ENCODE measurements at places on chromosomes 4 and X. TPM values are rescaled to one million over a fixed set of nuclear protein-coding genes. Genes with fewer than 3 reads are reported as not detected.

DNA sequence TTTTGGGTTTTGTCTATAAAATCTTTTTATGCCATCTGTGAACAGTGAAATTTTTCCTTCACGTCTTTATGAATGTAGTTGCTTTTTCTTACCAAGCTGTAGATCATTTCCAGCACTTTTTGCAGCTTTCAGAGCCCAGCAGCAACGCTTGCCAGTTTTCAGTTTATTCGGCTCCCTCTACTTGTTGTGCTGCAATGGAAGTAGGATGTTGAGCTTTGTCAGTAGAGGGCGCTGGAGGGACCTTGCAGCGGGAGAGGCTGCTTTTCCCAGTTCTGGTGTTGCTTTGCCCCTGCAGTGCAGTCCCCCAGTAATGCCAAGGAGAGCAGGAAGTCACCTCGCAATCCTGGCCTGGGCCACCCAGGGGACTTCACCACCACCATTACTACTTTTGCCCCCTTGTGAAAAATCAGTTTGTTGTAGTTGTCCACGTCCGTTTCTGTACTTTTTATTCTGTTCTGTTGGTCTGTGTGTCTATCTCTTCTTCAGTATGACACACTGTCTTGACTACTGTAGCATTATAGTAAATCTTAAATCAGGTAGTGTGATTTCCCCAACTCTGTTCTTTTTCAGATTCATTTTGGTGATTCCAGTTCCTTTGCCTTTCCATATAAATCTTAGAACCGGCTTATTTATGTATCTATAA is 21.8 kb downstream of the CMC4 start:
- no peak for DNase-seq
- peaks cover 27% of the 10 kb centered on the region for H3K4me1 ChIP-seq
- H3K36me3 ChIP-seq, result peaks cover 11% of the 10 kb centered on the region
- no peak overlapping the region for H3K27ac ChIP-seq
- no peak overlapping the region for H3K4me3 ChIP-seq

NLGN4X gene
- not detected for total RNA-seq

BRS3 gene
- total RNA-seq, result not detected

DNA sequence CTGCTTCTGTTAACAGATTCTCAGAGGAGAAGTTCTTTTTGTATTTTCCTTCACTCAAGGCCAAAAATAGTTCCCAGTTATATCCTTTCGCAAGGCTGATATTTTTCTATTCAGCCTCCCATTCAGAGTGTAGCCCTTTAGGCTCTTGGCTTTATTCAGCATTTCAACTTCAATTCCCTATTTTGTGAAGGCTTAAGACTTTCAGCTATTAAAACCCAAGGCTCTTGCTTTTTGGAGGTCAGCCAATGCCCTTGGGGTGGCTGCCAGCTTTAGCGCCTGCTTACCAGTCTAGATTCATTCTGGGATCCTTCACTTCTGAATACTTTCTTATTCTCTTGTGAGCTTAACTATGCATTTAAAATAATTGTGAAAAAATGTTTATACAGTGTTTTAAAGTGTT is 57.3 kb upstream of the ADGRA3 start:
- H3K4me1 ChIP-seq, result no peaks in the 10 kb centered on the region
- no peak for DNase-seq
- H3K27ac ChIP-seq, result no peak overlapping the region
- H3K4me3 ChIP-seq, result no peak overlapping the region

F11 gene
- not detected for total RNA-seq

GRCh38 chr4:124469981-124470380 is 242.6 kb downstream of the ANKRD50 start:
- no peaks in the 10 kb centered on the region for H3K4me1 ChIP-seq
- no peak overlapping the region for H3K4me3 ChIP-seq
- no peak overlapping the region for H3K27ac ChIP-seq

DNA sequence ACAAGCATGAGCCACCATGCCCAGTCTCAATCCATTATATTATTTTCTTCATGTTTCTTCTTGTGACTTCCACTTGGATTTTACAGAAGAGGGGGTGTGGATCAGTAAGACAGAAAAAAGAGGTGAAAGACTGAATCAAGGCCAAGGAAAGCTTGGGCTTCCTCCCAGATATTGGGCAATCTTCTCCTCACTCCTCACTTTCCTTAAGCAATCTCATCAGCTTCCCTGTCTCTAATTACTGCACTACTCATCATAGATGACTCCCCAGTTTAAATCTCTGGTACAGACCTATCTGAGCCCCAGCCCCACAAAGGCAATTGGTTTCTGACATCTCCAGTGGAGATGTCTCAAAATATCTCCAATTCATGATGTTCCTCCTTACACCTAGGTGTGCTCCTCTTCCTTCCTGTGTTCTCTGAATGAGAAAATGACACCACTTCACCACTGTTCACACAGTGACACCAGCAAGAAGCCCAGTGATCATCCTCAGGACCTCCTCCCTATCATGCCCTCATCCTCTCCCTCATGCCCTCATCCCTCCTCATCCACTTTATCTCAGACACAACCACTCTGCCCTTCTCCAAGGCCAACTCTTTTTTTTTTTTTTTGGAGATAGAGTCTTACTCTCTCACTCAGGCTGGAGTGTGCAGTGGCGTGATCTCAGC is 44.8 kb upstream of the HERC6 start:
- peak overlapping the region; percentile 58 for H3K4me3 ChIP-seq
- peaks cover 2% of the 10 kb centered on the region for H3K27me3 ChIP-seq
- H3K4me1 ChIP-seq, result peaks cover 22% of the 10 kb centered on the region
- H3K27ac ChIP-seq, result peak overlapping the region; percentile 75
- peaks cover 7% of the 10 kb centered on the region for H3K36me3 ChIP-seq

DNA sequence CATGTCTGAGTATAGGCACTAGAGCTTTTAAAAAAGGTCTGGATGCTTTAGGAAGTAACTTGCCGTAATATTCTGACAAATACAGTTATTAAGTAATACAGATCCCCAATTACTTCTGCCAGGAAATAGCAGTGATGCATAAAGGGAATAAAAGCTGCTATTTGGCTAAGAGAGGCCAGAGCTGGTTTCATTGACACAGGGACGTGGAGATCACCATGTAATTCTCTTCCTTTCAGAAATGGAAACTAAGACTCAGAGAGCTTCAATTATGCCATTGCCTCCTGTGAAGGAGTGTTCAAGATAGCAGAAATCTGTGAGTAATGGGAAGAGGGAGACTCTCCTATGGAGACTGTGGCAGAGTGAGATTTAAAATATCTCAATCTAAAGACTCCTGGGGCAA is 238.1 kb downstream of the SLITRK2 start:
- no peaks in the 10 kb centered on the region for H3K4me1 ChIP-seq
- H3K27ac ChIP-seq, result no peak overlapping the region
- H3K4me3 ChIP-seq, result no peak overlapping the region
- DNase-seq, result no peak
- no peaks in the 10 kb centered on the region for H3K27me3 ChIP-seq

PCDH11X gene
- not detected for total RNA-seq

DNA sequence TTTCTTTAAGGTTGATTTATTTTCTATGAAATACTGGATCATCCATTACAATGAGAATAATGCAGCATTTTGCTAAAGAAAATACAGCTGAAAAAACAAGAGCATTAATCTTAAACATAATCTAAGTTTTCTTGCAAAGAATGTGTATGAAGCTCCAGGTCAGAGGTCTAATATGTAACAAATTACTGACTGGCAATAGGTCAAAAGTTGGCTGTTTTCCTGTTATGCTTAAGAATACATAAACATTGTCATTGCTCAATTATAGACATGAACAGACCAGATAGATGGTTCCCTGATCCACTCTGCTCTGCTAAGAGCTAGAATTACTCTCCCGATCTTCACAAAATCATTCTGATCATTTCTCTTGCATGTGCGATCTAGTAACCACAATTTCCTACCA is 718.6 kb downstream of the PDHA2 start:
- no peaks in the 10 kb centered on the region for H3K27me3 ChIP-seq
- no peak overlapping the region for H3K4me3 ChIP-seq
- no peak overlapping the region for H3K27ac ChIP-seq
- no peaks in the 10 kb centered on the region for H3K4me1 ChIP-seq
- DNase-seq, result no peak

- DNase-seq, result no peak
- H3K4me1 ChIP-seq, result no peaks in the 10 kb centered on the region
- H3K27ac ChIP-seq, result no peak overlapping the region
- H3K36me3 ChIP-seq, result no peaks in the 10 kb centered on the region
- no peaks in the 10 kb centered on the region for H3K27me3 ChIP-seq
Observed at GRCh38 chrX:22652596-22652995, 347.2 kb upstream of the DDX53 start.

Measured in activated naive CD8-positive, alpha-beta T cell treated with anti-CD3 and anti-CD28 coated beads, Interleukin-2, amount 10 ng/mL, durations not matched to agents 7 days and 5 days (primary cell).